ENCODE measurements at places on chromosomes 16 and 17.

DNA sequence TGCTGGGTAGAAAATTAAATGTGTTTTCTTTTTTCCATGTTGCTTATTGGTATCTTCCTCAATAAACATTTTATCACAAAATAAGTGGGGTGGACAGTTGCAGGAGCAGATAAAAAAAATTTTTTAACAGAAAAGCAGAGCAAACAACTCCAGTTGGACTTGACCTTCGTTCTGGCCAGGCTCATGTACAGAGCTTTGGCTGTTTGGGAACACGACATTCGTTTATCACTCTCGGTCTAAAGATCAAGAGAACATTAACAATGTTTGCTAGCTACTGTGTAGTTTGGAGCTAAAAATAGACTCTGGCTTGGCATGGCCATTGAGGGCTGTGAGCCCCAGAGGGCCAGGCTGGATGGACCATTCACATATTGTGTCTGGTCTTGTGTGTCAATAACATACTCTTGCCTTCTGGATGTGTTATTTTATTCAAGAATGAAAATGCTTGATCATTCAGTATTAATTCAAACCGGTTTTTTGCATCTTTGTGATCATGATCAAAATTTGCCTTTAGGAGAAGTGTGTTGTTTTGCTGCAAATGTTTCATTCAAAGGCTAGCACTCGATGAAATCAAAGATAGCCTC lies 56.6 kb downstream of the TMEM186 start:
- no peak for DNase-seq

DNA sequence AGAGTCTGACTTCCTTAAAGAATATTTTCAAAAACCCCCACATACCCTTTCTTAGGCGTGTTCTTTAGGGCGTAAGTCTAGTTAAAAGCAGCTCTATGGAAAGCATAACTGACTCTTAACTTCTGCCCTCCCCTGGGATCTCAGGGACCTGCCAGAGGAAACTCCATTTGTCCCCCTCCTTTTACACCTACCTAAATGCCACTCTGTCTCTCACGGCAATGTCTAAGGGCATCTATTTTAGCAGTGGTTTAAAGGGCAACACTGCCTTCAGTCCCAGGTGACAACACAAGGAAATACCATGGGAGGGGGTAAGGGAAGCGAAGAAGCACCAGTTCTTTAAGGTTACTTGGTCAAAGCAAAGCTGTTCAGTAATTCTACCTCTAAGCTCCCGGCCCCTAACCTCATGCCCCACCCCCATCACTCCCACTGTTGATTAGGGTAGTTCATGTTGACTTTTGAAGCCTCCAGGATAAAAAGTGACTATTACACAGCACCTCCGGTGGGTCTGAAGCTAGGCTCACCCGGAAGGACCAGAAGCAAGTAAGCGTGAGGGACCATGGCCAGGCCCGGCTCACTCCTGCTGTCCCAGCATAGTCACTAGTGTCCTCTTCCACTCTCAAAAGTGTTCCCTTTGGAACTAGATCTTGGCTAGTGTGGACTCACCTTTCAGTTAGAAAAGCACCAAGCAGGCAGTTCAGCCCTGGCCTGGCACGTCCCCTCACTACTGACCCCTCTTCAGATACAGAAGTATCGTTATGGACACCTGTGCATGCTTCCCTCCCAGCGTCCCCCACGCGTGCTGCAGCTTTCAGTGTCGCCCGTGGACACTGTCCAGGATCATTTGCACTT lies 47.1 kb downstream of the CYTH1 start:
- DNase-seq: peak; percentile 77

GRCh38 chr16:65254144-65254543 lies 132.3 kb upstream of the CDH11 start:
- no peak for DNase-seq

DNA sequence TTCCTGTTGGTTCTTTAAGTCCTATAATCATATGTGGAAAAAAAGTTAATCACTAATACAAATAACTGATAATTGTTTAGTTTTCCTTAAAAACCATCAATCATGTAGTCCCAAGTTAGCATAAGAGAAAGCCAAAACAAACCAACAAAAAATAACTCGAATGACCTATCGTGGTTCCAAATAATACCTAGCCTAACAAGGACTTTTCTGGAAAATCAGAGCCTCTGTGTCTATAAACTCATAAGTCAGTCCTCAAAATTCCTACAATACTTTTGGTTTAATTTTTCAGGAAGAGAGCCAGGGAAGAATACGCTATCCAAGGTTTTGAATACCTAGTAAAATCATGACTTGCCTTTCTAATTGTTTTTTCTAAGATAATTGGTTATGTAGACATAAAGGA lies 975.3 kb upstream of the SOX9 start:
- DNase-seq: no peak
